ENCODE measurements at places on chromosomes 11 and 22.

DNA sequence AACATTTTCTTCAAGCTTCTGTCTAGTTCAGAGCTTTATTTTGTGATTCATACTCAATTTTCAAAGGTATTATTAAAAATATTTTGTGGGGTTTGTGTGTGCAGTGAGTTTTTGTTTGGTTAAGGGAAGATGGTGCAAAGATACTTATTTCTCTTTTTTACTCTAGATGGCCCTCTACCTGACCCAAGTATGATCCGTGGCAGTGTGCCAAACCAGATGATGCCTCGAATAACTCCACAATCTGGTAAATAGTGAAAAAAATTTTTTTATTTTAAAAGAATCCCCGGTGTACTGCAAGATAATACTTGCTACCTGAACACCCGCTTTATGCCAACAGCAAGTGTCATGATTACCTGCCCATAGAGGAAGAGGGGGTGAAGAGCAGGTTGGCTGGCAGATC lies 54.2 kb downstream of the EP300 start:
- no peak for DNase-seq

GRCh38 chr11:7307836-7308235 lies 56.1 kb downstream of the SYT9 start:
- no peak for DNase-seq

DNA sequence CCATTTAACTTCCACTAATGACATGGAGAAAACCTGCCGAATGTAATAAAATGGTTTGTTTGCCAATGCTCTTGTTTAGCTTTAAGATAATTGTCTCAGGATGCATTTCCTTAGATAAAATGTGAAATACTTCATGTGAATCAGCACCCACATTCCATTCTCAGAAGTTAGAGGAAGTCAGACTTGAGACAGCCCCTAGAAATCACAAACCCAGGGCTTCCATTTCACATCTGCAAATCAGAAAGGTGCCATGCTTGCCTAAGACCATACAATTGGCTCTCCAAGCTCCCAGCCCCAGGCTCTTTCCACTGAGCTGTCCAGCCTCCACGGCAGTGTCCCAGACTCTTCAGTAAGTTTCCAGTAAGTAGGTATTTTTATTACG lies 35.6 kb upstream of the ADORA2A start:
- DNase-seq = no peak

DNA sequence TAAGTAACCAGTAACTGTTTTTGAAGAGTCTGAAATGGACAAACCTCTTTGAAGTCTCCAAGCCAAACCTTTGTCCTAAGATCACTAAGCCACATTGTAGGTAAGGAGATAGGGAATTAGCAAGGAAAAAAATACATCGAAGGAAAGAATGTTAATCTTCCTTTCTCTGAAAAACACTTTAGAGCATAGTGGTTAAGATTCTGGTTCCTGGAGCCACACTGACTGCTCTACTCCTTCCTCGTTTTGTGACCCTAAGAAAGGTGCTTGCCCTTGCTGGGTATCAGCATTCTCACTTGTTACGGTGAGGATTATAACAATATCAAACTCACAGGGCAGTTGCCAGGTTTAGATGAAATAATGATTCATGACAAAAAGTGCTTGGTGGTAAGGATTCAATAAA lies 104.0 kb downstream of the SIK3 start:
- no peak for DNase-seq

DNA sequence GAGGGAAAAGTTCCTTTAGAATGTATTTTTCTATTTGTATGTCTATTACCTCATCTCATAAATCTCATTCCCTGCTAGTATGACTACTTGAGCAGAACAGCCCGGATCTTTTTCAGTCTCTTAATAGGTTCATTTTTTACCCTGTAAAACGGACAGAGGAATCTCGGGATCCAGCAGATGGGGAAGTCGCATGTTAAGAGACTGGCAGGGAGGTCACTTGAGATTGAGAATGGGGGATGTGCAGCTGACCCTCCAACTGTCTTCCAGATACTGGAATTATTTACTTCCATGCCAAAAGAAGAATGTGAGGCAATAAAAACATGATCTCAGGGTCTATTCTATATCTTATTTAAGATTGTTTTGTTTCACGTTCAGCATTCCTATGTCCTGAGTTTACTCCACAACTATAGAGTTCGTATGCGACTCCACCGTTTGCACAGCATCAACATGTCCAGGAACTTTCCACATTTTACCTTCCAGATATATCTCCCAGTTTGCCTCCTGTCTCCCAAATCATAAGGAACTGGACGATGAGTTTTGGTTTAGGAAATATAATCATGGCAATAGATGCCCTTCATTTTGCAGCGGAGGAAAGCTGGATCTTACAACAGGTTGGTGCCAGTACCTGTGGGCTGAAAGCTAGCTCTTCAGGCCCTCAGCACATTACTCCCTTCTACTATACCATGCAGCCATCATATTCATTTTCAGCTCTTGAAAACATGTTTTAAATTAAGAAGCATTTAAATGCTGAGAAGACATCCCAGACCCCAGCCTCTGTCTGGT lies 181.5 kb downstream of the MAML2 start:
- DNase-seq = no peak
